Parietal lobe (tissue), 2 donors: ENCODE measurements at places on chromosomes 3 and 15. TPM values are rescaled to one million over a fixed set of nuclear protein-coding genes. Genes with fewer than 3 reads are reported as not detected.

The PLAAT1 gene
- 7.8 TPM for total RNA-seq

The TRPM1 gene
- not detected for total RNA-seq

The RTP4 gene
- total RNA-seq: not detected

The SH2D7 gene
- not detected for total RNA-seq

The CBLB gene
- total RNA-seq: 81.7 TPM

The SAMMSON gene
- not detected for total RNA-seq

The TMEM212 gene
- total RNA-seq: not detected
